ENCODE measurements at places on chromosomes 7 and 10.

GRCh38 chr7:92609921-92610518, 19.8 kb upstream of the FAM133B start:
- DNase-seq, result peak; percentile 6

DNA sequence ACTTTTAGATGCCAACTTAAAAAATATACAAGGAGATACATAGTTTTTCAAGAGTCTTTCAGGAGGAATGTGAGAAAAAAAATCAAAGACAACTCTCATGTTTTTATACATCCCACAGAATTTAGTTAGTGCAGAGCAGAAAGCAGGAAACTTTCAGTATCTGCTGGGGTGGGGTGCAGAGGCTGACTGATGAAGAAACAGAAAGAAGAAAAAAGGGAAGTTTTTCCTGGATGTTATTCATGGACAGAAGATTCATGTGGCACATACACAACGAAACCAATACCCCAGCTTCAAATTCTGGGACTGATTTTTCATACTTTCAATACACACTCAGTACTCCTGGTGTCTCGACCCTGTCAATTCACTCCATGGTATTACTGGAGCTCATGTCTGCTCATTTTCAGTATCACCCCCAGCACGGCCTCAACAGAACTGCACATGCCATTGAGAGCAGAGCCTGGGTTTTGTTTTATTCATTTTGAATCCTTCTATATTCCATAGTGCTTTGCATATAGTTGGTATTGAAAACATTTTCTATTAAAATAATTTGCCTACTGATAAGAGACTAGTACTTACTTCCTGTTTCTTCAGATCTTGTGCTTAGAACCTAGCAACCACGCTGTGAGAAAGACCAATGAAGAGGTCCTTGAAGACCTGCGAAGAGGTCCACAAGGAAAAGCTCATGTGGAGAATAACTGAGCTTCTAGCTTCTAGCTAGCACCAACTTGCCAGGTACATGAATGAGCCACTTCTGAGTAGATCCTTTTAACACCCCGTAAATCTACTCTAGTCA, 49.0 kb downstream of the NDUFB2 start:
- no peak for DNase-seq

DNA sequence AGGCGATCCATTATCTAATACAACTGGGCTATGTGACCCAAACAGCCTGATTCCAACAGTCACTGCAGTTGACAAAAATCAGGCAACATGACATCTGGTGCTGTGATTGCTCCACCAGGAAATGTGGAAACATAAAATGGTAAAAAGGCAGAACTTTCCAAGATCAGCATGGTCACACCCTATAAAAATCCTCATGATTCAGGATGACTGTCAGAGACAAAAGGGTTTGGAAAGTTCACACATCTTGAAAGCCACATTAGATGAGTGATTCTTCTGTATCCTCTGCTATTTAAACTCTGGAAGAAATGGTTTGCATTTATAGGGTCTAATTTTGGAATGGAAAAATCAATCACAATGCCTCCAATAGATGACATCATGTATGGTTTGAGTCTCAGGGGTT, 662.6 kb upstream of the IGFBP3 start:
- no peak for DNase-seq

GRCh38 chr10:98012644-98013043, 17.8 kb downstream of the CRTAC1 start:
- no peak for DNase-seq

DNA sequence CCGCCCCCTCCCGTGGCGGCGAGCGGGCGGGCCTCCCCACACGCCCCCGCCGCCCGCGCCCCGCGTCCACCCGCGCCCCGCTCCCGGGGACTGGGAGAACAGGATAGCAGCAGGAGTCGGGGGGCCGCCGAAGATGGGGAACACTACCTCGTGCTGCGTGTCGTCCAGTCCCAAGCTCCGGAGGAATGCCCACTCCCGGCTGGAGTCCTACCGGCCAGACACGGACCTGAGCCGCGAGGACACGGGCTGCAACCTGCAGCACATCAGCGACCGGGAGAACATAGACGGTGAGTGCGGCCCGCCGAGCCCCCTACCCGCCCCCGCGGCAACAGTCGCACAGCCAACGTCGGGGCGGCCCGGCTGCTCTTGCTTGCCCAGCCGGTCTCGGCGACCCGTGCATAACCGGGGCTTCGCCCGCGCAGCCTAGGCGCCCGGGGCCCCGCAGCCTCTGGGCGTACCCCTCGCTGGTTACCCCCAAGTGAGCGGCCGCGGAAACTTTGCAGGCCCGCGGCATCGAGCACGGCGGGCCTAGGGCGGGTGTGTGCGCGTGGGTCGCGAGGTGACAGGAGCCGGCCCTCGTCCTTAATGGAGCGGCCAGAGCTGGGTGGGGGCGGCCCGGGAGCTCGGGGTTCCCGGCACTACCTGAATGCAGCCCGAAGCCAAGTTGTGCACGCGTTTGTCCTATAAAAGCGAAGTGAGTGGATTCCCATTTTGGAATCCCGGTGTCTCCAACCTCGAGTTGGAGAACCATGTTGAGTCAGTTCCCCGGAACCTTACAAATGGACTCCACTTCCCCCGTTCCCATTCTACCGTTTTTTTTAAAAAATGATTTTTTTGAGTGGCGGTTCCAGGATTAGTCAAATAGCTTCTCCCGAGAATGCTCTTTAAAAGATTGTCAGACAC, 863 bp downstream of the CCNY start:
- DNase-seq, result peak; percentile 56

- no peak for DNase-seq
Measured at GRCh38 chr7:44547536-44548231, 6.6 kb upstream of the NPC1L1 start.

GRCh38 chr7:126589068-126589684, 663.6 kb downstream of the GRM8 start:
- DNase-seq, result no peak

DNA sequence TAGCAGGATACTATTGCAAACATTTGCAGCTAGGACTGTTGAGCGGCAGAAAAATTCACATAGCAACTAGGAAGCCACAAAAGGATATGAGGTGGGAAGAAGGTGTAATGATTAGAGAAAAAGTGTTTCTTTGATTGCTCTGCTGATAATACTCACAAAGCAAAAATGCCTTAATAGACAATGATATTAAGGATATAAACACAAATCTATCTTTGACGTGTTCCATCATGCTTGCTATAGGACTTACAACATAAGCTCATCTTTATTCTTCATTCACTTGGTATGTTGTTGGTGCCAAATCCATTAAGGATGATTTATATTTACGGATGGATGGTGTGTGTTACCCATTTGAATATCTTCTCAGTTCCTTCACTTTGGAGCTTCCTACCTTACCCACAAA, 309.3 kb downstream of the GPR37 start:
- DNase-seq, result no peak

- DNase-seq, result no peak
Measured at GRCh38 chr7:152633504-152633903, 42.4 kb downstream of the XRCC2 start.

DNA sequence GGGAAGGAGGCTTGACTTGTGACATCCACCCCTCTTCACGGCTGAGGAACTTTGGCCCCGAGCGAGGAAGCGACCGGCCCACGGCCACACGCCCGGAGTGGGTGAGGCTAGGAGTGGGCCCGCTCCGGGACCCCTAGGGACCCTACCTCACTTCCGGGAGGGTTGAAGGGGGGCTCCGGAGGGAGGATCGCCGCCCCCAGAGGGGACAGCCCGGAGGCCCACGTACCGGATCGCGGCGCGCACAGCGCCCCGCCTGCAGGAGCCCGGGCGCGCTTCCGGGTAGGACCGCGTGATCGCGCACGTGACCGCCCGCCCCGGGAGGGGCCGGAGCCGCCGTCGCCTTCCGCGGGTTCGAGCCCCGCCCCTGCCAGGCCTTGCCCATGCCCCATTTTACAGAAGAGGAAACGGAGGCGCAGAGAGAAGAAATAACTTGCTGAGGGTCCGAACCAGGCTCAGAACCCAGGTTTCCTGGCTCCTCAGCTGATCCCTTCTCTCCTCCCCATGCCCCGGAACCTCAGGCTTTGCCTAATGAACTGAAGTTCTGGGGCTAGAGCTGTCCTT, at the start of gene HPS1:
TSS of gene HPS1 (minus strand) at position 275 of the 561 bp plus-strand sequence. CDS start 3,695 bp downstream, outside the sequence.
- DNase-seq, result peak; percentile 71

DNA sequence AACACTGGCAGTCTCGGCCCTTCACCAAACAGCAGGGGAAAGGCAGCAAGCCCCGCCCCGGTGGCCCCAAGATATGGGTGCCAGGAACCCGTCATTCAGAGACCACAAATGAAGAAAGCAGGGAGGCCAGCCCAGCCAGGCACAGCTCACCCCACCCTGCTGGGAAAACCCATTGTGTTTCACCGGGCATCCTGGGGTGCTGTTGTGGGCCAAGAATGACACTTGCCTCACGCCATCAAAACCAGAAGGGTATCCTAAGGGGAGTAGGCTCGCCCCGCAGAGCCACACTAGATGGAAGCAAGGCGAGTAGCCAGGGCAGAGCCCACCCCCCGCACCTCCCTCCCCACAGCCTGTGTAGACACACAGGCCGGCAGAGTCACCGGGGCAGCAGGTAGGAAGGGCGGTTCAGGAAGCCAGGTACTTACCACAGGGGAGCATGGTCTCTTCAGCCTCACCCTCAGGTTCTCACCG, 72.5 kb upstream of the KCNMA1 start:
- DNase-seq, result peak; percentile 88

- DNase-seq, result no peak
Measured at GRCh38 chr10:98919899-98920298, 315.8 kb downstream of the HPSE2 start.

GRCh38 chr7:77797734-77798393, 370 bp downstream of the TMEM60 start:
- no peak for DNase-seq

DNA sequence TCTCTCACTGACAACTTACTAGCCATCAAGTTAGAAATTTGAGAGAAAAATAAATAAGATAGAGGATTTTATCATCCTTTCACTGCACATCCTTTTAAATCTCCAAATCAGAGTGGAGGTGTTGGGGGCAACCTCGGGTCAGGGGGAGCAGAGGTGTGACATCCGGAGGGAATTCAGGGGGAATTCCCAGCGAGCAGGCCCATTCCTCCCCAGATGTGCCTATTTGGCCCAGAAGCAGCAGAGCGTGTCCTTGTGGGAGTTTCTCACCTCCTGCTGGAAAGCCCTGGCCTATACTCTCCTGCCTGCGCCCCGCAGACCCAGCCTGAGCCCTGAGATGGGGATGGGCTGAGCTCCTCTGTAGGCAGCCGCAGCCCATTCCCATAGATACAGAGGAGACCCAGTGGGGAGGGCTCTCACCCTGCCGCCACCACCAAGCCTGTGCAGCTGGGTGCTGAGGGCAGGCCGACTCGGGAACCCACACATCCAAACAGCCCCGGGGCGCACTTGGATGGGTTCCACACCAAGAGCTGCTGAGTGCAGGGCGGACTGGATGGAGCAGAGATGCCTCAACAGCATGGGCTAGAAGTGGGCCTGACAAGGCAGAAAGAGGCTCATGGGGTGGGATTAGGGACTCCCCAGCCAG, 124.5 kb downstream of the CXCL12 start:
- DNase-seq, result no peak

DNA sequence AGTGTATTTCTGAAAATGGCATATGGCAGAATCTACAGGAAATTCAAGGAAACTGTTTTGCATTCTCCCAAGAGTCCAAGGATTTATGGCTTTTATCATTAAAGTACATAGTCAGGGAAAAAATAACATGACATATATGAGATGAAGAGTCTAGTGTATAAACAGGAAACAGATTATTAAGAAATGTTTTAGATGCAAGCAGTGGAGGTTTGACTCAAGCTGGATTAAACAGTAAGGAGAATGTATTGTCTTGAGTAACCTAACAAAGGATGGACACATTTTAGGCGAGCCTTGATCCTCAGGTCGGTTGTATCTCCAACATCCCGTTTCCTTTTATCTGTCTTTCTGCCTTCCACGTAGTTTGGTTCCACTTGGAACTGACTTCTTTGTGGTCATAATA, 17.9 kb downstream of the OR6B1 start:
- DNase-seq, result no peak

DNA sequence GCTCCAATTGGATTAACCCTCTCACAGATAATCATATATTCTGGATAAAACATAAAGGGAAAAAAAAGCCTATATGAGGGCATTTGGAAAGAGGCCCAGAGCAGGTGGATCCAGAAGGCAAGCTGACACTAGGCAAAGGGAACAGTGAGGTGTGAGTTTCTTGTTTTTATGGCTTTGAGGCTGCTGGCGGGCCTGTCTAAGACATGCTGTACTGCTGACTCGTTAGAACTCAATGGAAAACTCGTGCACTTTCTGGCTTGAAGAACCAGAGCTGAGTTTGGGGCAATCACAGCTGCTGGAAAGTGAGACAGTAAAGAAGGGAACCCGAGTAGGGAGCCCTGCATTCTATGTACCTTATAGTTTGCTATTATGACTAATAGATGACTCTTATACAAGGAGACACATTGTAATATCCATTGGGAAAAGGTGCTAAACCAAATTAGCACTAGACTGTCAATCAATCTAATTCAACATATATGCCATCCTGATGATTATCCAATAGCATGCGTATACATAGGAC, 637.1 kb downstream of the GATA3 start:
- no peak for DNase-seq

DNA sequence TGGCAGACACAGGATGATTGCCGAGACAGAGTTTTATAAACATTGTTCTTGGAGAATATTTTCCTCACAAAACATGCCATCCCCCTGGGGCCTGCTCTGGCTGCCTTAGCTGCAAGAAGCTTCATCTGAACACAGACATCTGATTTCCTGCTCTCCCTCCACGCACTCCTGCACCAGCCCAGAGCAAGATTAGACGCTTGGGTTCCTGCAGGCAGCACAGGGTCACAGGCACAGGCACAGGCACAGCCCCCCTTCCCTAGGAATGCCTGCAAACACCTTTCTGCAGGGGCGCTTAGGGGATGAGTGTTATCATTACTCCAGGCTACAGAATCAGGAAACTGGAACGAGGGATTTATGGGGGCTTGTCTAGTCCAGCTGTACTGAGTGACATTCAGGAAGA, 450.3 kb downstream of the GRID1 start:
- peak; percentile 56 for DNase-seq

GRCh38 chr7:17530741-17531421, 232.4 kb downstream of the AHR start:
- peak; percentile 18 for DNase-seq

DNA sequence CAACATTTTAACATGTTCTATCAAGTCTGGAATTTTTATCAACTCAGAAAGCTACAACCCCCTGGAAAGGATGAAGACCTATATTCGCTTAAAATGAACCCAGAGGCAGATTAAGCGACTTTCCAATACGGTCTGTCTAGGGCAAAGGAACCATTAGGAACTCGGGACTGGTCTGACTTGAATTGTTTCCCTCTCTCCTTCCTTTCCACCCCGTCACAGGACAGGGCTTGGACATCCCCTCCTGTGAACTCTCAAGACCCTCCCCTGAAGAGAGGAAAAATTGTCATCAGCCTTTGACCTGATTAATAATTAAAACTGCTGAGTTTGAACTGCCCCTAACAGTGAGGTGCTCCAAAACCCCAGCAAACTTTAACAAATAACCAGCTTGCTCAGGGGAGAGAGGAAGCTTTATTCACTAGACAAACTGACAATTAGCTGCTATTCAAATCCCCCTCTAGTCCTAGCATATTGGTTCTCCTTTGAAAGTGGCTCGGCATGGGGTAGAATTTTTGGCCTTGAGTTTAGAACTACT, 22.6 kb upstream of the SLF2 start:
- no peak for DNase-seq

- no peak for DNase-seq
Measured at GRCh38 chr7:114785496-114785895, 136.4 kb upstream of the MDFIC start.
